Activated naive CD8-positive, alpha-beta T cell treated with anti-CD3 and anti-CD28 coated beads, Interleukin-2, amount 50 U/mL, for 24 hours (primary cell): ENCODE measurements at places on chromosomes 11 and 22.
A peak's percentile ranks its signal among the peaks of the same experiment; 100 is the strongest.

DNA sequence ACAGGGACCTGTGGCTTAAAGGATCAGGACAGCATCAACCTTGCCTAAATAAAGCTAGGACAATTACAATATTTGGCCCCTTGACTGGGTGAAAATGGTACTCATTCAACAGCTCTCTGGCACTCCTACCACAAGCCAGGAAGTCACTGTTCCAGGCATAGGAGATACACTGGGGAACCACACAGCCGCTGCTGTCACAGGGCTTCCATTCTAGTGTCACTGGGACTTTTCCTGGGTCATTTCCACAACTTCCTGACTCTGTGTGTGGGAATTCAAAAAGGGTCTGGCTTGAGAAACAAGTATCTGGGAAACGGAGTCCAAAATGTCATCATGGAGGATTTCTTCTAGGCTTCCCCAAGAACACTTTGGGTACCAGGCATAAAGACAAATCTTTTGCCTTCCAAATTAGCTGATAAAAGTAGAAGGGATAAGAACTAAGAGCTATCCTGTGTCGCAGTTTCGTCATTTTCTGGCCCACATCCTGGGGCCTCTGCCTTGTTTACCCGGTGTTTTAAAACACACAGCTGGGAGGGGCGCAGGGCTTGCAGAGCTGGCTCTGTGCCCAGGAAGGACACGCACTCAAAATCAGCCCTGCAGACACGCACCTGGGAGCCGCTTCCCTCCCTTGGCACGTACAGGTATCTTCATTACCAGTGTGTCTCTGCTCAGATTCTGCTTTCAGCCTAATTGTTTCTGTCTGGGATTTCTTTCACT is 38.0 kb downstream of the TMEM45B start:
- peak; percentile 24 for DNase-seq

DNA sequence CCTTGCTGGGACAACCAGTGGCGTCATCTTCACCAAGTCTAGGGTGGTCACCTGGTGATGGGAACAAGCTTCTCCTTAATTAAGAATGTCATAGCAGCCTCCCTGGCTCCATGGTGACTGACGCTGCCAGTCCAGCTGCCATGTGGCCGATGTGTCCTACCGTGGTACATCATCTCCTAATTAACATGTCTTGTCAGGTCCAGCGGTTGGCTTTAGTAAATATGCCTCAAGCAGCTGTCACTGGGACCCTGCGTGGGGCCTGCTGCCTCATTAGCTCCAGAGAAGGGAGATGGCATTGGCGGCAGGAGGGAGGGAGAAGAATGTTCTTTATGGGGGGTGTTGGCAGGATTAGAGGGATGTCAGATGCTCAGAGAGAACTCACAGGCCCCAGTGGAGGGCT is 271.9 kb downstream of the ST3GAL4 start:
- DNase-seq = no peak

GRCh38 chr11:34859496-34859895 is 56.7 kb downstream of the APIP start:
- no peak for DNase-seq

DNA sequence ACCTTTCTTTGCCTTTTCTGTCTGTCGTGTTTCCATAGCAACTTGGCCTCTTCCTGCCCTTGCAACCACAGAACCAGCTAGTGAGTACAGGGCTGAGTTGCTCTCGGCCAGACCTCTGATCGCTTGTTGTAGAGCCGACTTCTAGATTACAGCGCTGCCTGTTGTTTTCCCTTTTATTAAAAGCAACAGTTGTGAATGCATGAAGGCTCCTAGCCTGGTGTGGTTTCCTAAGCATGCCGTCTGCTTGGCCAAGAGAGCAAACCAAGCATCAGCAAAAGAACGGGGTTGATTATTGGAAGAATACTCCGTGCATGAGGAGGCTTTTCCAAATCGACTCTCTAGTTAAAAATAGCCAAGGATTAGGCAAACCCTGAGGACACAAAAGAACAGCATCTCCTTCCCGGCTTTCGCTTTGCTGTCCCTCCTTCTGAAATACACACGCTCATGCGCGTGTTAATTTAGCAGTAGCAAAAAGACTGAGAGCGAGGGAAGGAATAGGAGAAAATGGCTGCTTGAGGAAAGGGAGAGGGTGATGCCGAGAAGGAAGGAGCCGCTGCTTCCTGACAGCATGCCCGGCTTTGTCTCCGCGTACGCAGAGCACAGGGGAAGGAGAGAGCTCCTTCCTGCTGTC is 71.5 kb upstream of the TTC12 start:
- peak; percentile 8 for DNase-seq

- no peak for DNase-seq
Measured at GRCh38 chr11:117300773-117301172, 9.6 kb downstream of the BACE1-AS start.

DNA sequence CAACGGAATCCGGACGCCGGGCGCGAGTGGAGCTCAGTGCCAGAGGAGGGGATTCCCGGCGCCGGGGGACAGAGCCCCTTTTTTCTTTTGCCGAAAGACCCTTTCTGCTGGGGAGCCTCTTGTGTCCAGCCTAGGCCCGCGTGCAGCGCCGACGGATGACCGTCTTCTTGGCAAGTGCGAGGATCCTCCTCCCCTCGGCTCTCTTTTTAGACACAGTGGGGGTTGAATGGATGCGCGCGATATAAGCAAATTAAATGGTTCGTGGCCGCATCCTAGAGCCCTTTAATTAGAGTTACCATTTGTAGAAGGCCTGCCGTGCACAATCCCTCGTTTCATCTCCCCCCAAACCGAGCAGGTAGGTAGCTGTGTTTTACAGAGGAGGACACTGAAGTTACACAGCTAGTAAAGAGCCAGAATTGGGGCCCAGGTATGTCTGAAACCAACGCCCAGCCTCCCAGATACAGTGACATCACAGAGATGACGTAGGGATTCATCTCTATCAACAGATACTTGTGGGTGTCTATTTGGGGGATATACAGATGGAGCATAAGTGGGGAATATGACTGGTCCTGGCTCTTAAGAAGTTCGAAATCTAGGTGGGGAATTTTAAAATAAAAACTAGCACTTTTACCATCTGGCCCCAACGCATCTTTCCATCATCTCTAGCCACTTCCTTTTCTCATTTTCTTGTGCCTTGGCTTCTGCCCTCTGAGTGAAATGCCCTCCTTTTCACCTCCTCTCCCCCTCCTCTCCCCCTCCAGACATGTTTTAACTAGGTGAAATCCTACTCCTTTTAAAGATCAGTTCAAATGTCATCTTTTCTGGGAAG is 875 bp downstream of the TCP11L1 start:
- peak; percentile 53 for DNase-seq

DNA sequence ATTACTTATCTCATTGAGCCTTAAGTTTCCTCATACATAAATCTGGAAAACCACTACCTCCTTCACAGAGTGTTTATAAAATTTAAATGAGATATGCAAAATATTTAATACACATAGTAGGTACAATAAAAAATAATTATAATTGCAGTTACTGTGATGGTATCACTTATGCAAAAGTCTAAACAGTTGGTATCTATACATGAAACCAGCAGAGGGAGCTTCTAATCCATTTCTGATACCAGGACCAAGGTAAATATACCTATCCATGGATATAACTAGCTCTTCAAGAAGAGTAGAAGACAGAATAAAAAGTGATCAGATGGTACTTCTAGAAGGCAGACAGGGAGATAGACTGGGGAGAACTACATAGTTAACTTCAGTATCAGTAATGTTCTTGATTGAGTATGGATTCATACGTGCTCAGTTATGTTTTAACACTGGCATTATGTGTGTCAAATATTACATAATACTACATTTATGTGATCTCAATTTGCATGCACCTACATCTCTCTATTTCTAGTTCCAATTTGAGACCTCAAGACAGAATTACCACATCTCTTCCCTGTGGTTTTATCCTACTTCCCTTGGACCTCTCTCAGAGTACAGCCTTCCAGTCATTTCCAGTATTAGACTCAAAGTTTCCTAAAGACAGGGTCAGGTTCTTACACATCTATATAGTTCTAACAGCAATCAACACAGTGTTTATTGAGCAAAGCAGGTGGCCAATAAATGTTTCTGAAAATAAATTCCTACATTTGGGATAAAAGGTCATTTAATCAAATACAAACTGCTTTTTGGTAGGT is 13.7 kb upstream of the TSG101 start:
- no peak for DNase-seq

- no peak for DNase-seq
Measured at GRCh38 chr11:118087931-118088330, 1.2 kb upstream of the SMIM35 start.

DNA sequence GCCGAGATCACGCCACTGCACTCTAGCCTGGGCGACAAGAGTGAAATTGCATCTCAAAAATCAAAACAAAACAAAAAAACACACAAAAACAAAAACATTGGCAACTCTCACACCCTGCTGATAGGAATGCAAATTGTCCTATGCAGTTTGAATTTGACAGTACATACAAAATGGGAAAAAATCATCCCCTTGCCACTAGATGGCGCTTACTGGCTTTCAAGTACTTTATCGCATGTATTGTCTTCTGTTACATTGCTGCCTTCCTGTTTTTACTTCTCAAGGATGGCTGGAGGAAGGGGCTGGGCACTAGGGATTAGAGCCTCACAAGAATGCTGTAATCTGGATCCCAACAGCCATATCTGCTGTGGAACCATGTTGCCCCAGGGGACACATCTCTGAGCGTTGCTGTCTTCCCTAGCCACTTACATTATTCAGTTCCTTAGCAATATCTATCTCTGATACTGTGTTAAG is 59.4 kb upstream of the A4GALT start:
- peak; percentile 40 for DNase-seq

DNA sequence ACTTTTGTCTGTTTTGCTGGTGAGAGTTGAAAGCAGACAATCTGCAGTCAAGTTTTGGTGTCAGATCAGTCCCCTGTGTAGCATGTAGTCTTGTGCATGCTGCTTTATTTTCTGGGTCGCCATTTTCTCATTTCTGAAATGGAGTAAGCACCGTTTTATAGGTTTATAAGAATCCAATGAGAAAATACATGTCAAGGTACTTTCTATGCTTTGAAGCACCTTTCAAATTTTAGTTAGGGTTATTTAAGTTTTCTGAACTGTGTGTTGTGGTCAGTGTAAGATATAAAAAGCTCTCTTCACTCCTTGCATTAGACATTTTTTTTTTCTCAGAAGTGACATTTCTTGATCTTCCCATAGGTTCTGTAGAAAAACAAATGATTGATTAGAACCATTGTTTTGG is 283.2 kb downstream of the ETS1 start:
- no peak for DNase-seq

DNA sequence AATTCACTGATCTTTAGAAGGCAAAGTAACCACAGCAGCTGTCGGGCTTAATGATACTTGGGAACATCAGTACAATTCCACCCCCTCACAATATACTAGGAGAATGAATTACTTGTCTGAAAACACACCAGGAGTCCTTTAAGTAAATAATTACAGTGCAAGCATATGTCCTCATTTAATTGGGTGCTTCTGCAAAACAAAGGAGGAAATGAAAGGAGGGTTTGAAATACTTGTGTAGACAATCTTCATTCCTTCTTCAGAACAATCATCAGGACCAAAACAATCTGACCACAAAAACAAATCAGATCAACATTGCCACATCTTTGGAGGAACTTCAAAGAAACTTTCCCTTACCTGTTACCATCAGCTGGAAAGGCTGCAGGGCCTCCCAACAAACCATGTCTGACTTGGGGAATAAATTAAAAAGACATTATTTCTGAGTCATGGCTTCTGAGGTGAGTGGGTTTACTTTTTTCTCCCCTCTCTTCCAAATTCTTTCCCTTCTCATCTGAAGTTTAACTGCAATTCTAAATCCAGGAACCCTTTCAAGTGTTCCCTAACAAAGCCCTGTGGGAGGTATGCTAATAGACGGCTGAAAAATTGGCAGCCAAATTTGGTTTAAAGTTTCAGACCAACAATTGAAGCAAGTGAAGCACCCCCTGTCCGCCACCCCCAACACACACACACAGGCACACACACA is 12.5 kb upstream of the CCDC117 start:
- no peak for DNase-seq

- DNase-seq = peak; percentile 49
Measured at GRCh38 chr11:100687054-100687629, at the start of gene ARHGAP42. Gene ARHGAP42, plus strand, starts transcription at chr11:100687288. Its CDS starts 391 bp downstream, at chr11:100687679.

- no peak for DNase-seq
Measured at GRCh38 chr22:38030311-38031133, 26.7 kb upstream of the PICK1 start.

GRCh38 chr22:17724678-17725499 is 49.4 kb downstream of the BID start:
- DNase-seq = no peak

- no peak for DNase-seq
Measured at GRCh38 chr11:15035283-15035682, 38.1 kb upstream of the CALCB start.

DNA sequence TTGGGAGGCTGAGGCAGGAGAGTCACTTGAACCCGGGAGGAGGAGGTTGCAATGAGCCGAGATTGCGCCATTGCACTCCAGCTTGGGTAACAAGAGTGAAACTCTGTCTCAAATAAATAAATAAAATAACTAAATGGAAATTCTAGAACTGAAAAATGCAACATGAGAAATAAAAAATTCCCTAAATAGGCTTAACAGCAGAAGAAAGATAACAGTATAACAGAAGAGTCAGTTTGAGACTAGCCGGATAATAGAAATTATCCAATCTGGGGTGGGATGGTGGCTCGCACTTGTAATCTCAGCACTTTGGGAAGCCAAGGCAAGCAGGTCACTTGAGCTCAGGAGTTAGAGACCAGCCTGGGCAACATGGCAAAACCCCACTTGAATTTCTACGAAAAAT is 14.1 kb downstream of the SLC25A1 start:
- no peak for DNase-seq

DNA sequence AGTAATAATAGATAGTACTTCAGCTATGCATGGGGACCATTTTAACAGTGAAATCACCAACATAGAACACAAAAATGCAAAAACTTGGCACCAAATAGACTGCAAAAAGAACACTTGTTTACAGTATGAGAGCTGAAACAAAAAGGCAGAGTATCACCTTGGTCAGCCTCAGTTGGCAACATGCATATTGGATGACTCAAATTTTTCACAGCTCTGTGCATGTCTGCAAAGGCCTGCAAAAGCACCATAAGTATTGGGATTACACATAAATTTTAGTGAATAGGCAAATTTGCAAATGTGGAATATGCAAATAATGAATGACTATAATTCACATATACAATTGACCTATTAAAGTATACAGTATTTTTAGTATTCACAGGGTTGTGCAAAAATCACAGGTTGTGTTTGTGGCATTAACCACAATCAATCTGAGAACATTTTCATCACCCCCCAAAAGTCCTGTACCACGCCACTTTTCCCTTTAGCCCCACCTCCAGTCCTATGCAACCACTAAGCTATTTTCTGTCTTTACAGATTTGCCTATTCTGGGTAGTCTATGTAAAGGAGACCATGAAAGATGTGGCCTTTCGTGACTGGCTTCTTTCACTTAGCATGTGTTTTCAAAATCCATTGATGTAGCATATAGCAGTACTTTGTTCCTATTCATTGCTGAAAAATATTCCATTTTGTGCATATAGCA is 47.2 kb downstream of the CCDC15 start:
- DNase-seq = no peak

GRCh38 chr11:105862736-105863367 is 159.2 kb downstream of the MSANTD4 start:
- no peak for DNase-seq
